Calu3 (cell line): ENCODE measurements at places on chromosomes 13 and 19. TPM values are rescaled to one million over a fixed set of nuclear protein-coding genes. Genes with fewer than 3 reads are reported as not detected.
A peak's percentile ranks its signal among the peaks of the same experiment; 100 is the strongest.

- no peak for DNase-seq
Measured at GRCh38 chr19:55086730-55087541, 11.3 kb downstream of the EPS8L1 start.

KLK6 gene
- 269 and 350 TPM in 2 replicates for total RNA-seq

ZNF611 gene
- total RNA-seq: 14.1 and 19.8 TPM in 2 replicates

DNA sequence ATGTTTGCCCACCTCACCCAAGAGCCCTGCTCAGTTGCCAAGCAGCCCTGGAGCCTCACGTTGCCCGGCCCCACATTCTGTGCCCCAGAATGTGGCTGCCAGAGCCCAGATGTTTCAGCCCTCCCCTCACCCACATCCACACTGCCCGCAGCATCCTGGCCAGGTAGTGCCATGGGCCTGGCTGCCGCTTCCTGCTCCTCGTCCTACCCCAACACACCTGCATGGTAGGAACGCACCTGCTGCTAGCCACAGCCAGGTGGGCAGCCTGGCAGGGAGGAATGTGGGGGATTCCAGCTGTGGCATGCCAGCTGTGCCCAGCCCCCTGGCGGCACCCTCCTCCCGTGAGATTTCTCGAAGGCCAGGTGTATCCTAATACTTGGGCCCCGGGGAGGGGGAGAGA lies 7.5 kb upstream of the NFIX start:
- no peak for DNase-seq

- no peak for DNase-seq
Measured at GRCh38 chr13:113143466-113144254, 14.8 kb upstream of the PROZ start.

DNA sequence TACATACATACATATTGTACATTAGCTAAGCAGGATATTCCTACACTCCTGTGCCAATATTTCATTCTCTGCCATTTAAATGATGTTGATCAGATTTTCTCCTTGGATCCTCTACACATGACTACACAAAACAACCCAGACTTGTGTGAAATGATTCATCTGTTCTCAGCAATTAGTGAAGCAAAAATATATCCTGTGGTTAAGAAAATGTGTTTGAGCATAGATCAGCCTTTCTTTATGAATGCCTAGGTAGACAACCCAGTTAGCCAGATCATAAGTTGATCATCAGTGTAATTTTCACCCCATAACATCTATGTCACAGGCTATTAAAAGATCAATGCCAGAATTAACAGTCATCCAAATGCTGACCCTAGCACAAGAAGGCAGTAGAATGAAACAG lies 275.2 kb upstream of the EDNRB start:
- no peak for DNase-seq

TUBA3C gene
- total RNA-seq: not detected in 2 replicates

DNA sequence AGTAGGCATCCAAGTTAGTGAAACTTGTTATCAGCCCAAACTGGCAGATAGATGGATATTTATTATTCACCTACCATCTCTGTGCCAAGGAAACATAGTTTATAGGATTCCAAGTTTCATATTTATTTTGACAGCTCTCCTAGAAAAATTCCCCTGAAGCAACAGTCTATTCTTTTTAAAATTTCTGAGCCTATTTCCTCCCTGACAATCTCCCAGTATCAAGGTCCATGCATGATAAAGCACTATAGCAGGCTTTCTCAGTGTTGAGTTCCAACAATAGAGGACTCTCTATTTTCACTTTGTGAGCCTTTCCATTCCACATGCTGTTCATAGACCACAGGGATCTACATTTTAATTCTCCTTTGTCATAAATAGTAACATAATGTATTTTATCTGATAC lies 312.6 kb downstream of the SLITRK6 start:
- no peak for DNase-seq

GRCh38 chr19:16476401-16476800 lies 4.6 kb upstream of the EPS15L1 start:
- no peak for DNase-seq

GRCh38 chr19:43152214-43152613 lies 34.1 kb downstream of the PSG5 start:
- DNase-seq: peak; percentile 14

DNA sequence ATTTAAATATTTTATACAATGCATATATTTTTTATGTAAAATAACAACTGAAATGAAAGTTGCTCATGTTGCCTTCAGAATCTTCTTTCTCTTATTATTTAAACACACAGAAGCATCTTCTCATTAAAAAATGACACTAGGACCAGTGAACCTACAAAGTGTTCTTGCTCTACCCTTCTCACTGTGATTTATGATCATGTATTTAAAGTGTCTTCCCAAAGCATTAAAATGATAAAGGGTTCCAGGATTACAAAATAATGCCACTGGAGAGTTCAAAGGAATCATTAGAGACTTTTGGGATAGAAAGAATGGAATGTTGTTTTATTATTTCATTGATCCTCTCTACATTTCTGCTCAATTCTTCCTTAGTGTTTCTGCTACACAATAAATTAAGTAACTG lies 643.6 kb upstream of the SLITRK1 start:
- DNase-seq: no peak

- no peak for DNase-seq
Measured at GRCh38 chr13:44350775-44351504, 22.7 kb upstream of the SERP2 start.

PNMA8A gene
- 0.49 and 0.61 TPM in 2 replicates for total RNA-seq

CD177 gene
- 0.73 and 1.0 TPM in 2 replicates for total RNA-seq

DNA sequence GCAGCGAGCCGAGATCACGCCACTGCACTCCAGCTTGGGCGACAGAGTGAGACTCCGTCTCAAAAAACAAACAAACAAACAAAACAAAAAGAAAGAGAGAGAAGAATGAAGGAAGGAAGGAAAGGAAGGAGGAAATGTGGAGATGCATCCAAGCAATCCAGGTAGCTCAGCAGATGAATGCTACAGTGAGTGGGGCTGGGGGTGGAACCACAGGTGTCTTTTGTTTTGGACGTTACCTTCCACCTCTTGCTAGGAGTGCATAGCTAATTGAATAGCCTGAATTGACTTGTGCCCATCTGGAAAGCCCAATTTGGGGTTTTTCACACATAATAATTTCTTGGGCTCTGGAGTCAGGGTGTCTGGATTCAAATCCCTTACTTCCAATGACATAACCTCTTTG lies 66.0 kb upstream of the GTF3A start:
- no peak for DNase-seq

- no peak for DNase-seq
Measured at GRCh38 chr13:50651922-50652321, 191.6 kb downstream of the DLEU7 start.

DNA sequence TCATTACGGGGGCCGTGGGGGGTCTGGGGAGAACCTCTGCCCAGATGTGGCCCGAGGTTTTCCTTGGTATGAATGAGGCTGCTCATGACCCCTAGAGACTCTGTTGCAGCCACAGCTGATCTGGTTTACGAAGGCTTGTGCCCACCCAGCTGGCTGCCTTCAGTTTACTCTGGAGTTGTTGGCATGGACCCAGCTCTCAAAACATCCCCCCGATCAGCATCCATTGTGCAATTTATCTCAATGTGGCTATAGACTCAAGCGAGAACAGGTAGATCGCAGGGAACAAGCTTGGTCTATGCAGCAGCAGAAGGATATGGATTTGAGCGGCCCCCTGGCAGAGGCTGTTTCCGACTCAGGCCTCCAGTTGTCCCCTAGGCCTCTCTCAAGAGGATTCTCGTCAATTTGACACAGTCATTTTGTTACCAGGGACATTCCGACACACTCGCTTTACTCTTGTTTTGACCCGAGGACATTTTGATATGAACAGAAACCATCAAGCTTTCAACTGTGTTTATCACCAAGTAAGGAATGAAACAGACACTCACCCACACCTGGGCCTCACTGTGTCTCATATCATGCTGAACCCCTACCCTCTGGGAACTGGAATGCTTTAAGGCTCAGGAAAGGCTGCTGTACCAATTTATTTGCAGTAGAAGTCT lies 161.5 kb downstream of the KATNAL1 start:
- DNase-seq: no peak

DNA sequence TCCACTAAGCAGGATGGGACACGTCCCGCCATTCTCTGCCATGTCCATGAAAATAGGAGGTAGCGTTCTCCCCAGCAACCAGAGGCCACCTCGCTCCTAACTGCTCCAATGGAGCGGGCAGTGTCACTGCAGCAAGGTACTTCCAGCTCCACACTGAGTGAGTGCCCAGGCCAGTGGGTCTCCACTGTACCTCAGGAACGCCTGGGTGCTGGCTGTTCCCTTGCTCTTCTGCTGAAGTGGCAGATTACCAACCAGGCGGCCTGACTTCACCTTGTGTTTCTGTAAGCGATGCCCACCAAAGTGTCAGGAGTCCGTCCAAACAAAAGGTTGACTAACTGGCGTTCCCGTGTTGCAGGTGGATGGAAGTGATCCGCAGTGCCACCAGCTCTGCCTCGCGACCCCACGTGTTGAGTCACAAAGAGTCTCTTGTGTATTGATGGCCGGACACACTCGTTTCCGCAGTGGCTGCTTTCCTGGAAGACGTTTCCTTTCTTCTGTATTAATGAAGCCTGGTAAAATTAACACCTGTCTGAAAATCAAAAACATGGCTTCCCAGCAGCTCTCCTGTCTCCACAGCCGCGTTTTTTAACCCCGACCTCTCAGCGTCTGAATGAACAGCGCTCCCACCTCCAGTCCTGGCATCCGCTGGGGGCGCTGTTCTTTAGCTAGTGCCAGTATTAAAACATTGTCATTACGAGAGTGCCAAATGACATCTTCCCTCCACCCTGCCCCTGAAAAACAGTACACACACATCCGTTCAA lies 128.8 kb downstream of the STK24 start:
- DNase-seq: no peak

- DNase-seq: no peak
Measured at GRCh38 chr13:43301346-43301969, 278.1 kb downstream of the DNAJC15 start.

GRCh38 chr13:113938716-113939115 lies 35.2 kb downstream of the C13orf46 start:
- DNase-seq: no peak
